ENCODE measurements at places on chromosomes 16 and 17.

GRCh38 chr17:67636834-67637520 is 80.8 kb upstream of the NOL11 start:
- no peak for DNase-seq

DNA sequence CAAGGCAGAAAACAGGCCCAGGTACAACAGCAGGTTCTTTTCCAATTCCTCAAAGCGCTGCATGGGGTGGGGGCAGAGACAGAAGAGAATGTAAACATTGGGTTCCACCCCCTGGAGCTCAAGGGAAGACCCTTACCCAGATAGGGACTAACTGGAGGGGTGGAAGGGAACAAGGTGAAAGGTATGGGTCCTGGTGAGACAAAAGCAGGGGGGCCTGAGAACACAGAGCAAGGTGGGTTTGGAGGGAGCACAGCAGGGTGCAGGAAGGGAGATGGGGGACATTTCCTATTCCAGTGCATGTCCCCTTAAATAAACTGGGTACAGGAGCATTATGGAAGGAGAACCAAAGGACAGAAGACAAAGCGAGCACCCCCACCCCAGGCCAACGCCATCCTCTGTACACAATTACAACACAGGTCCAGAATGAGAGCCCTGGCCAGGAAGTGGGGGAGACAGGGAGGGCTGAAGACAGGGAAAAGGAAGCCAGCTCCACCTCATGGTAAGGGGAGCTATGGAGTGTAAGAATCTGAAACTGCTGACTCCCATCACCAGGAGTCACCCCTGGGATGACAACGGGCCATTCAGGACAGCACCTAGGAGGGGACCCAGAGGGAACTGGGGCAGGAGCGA is 2.1 kb upstream of the CD2BP2 start:
- no peak for DNase-seq

GRCh38 chr17:5526821-5527598 is 40.6 kb downstream of the MIS12 start:
- peak; percentile 77 for DNase-seq

DNA sequence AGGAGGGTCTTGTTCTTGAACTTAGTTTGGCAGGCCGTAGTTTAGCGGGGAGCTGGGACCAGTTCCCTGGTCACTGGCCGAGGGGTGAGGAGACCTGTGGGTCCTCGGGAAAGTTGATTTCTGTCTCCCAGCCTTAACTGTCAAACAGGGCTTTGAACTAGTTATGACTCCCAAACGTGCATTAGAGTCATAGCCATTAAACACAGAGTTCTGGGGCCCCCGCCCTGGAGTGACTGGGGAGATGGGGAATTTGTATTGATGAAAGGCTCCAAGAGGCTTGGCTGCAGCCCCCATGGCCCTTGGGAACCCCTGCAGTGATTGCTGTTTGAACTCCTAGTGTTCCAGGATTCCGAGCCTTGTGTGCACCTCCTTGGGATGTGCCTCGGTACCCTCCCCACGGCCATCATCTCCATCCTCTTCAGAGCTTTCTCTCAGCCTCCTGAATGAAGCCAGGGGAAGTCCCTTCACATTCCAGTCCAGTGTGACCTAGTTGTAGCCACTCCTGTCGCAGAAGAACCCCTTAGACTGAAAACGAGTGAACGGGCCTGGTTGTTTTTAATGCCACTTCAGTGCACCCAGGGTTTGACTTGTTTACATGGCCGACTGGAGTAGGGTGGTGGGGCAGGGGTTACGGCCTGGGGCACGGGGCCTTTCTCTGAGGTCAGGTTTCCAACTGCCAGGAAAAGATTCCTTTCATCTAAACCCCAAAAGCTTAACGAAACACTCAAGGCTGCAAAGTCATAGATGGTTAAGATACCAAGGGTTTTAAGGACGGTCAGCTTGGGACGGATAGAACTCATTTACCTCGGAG is 1.4 kb downstream of the MPRIP start:
- DNase-seq = no peak

- no peak for DNase-seq
Measured at GRCh38 chr17:66734186-66734943, 100.6 kb upstream of the CACNG5 start.

- DNase-seq = no peak
Measured at GRCh38 chr17:40035162-40035559, 19.0 kb downstream of the MED24 start.

DNA sequence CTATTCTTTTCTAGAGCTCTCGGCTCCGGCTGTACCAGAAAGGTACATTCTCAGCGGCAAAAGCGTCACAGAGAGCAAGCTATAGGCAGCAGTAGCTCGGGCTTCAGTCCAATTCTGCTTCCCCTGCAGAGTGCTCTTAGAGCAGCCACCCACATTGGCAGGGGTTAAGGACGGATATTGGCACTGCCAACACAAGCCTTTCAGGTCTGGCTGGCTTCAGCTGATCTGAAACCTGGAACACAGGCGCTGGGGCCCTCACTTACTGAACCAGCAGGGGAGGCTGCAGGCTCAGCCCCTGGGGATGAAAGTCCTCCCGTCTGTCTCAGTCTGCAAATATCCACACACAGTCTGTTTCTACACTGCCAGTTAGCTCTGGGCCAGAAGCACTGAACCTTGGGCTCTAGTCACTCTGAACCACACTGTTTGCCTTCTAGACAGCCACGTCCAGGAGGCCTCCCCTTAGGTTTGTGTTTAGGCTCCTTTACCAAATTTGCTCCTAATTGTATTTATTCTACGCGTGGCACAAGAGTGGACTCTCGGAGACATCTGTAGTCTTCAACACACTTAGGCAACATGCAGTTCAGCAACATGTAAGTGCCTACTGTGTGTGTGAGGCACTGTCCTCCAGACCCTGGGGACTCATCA is 40.1 kb downstream of the HIC1 start:
- DNase-seq = no peak

DNA sequence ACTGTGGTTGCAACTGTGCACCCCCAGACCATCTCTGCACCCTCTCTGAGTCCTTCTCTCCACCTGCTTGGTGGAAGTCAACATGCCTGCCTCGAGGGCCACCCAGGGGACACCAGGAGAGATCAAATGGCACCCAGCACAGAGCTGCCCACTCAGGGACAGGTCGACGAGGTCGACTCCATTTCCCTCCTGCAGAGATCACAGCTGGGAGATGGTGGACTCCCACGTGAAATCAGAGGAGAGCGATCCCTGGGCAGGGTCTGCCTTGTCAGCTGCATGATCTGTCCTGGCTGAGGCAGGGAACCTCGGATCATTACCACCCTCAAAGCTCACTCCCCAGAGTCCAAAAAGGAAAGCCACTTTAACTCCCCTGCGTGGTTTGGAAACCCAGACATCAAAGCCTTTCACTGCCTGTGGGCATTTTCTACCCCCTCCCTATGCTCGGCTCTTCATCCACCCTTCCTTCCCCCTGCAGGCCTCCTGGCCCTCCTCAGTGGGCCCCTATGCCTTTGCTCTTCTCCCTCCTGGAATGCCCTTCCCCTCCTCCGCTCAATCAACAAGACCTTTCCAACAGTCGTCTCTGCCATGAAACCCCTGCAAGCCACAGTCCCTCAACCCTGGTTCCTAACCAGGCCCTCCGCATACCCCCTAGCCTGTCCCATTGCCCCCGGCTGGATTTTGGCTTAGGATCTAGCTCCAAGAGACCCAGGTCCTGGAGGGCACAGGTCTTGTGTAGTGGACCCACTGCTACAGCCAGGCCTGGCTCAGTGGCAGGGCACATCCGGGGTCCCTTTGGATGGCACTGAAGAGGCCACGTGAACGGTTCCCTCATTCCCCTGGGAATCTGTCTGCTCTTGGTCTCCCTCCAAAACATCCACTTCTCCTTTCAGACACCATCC is 103.8 kb upstream of the RPL38 start:
- DNase-seq = no peak

- DNase-seq = no peak
Measured at GRCh38 chr17:81364278-81365147, 30.7 kb upstream of the BAHCC1 start.

GRCh38 chr17:42640121-42640520 is 19.0 kb upstream of the TUBG2 start:
- DNase-seq = no peak

All from stimulated activated naive CD8-positive, alpha-beta T cell treated with anti-CD3 and anti-CD28 coated beads, Interleukin-15, amount 100 ng/mL, for 72 hours (primary cell).